Stimulated activated CD8-positive, alpha-beta memory T cell treated with anti-CD3 and anti-CD28 coated beads, Interleukin-15, amount 100 ng/mL, for 48 hours (primary cell): ENCODE measurements at places on chromosomes 5 and 9.
A peak's percentile ranks its signal among the peaks of the same experiment; 100 is the strongest.

DNA sequence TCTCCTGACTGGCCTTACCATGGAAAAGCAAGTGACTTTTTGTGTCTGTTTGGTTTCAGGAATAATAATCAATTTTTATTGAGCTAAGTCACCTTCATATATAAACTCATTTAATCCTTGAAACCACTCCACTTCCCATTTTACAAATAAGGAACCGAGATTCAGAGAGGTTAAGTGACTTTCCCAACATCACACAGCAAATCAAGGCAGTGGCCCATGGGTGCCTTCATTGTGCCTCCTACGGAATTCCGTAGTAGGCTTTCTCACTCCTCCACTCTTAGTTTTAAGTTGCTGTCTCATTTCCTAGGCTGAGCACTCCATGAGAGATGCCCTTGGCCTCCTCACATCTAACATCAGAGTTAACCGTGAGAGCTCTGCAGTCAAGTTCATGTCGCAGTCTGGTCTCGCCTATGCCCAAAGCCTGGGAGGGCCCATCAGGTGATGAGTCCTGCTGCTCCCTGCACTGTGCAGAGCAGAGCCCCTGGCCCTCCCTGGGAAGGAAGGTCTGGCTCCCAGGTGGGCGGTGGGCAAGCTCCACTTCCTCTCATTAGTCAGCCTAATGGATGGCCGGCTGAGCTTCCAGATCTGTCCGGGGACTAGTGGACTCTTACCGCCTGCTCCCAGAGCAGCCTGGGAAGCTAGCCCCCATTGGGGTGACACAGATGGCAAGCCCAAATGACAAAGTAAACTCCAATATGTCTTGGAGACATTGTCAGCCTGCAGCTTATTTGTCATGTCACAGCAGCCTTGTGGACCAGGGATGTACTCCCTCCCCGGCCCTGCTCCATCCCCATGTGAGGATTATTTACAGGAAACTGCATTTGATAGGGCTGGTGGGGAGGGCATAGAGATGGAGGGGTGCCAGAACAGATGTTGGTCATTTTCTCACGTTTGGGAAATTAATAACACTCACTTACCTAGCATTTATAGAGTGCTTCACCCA, 123.4 kb downstream of the MVB12B start:
- no peak for DNase-seq

DNA sequence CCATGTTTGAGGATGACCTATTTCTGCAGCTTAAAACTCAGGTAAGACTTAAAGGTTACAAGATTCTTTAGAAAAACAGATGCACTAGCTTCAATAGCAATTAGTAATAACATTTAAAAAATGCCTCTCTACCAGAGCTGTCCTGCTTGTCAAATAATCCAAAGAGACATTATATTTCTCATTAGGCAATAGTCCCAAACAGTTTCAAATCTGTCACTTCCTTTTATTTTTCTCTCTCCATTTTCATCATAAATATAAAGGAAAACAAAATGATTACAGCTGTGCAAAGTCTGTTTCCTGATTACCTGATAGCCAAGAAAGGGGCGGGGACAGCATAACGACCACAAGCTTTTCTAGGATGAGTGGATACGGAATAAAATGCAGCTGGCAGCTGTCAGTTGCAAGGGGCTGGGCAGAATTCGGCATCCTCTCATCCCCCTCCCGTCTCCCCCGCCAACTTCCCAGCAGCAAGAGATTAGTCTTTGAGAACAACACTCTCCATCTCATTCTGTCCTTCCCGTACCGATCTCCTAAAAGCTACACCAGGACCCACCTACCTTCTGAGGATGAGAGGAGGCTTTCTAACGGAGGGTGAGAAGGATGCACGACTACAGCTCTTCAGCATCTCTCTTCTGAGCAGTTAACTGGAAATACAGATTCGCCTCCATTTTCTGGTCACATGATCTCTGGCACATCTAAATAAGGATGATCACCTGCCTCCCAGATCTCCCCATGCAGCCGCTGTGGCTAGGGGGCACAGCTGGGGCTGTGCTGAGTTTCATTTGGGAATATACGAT, 72.5 kb upstream of the PCA3 start:
- no peak for DNase-seq

- peak; percentile 1 for DNase-seq
Measured at GRCh38 chr9:19102181-19102630, 498 bp downstream of the HAUS6 start.

DNA sequence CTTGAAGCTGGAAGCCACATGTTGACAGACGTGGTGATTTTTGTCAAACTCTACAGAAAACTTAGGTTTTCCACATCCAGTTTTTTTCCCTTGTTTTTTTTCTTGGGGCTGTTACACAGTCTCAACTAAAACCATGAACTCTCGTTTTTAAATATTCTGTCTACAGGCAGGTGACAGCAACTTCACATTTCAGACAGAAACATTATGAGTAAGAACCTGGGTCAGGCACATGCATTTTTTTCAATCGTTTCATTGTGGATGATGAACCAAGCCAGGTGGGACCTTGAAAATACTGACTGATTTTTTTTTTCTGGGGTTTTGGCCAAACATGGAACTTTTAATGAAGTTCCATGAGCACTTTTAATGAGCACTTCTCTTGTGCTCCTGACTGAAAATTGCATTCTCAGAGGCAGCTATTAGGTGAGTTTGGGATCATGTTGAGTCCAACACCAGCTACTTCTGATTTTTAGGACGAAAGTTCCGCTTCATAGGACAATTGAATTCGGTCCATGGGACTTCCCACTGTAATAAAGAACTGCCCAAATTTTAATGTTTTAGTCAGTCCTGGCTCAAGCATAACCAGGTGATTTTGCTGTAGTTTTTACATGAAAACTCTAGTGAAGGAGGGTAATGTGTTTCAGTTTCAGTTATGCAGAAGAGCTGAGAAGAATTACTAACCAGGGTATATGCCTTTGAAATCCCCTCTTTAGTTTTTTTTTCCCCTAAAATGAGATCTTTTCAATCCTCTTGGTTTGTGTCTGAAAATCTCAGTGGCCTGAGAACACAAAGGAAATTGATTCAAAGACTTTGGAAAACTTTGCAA, 93.2 kb upstream of the ADAMTS16 start:
- DNase-seq = no peak

DNA sequence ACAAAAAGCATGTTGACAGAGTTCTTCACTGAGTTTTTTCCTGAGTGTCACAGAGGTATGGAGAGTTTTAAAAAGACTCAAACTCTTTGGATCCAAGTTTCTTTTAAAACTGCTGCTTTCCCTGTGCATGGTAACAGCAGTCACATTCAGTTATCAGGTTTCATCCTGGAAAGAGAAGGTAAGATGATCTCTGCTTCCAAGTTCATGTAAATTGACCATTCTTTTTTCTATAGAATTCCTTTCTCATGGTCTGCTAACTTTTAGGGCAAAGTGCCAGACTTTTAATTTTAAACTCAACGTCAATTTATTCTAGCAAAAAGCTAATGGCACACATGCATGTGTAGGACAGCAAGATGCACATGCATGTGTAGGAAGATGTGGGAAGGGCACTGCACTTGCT, 52.5 kb upstream of the PRLR start:
- DNase-seq = no peak

DNA sequence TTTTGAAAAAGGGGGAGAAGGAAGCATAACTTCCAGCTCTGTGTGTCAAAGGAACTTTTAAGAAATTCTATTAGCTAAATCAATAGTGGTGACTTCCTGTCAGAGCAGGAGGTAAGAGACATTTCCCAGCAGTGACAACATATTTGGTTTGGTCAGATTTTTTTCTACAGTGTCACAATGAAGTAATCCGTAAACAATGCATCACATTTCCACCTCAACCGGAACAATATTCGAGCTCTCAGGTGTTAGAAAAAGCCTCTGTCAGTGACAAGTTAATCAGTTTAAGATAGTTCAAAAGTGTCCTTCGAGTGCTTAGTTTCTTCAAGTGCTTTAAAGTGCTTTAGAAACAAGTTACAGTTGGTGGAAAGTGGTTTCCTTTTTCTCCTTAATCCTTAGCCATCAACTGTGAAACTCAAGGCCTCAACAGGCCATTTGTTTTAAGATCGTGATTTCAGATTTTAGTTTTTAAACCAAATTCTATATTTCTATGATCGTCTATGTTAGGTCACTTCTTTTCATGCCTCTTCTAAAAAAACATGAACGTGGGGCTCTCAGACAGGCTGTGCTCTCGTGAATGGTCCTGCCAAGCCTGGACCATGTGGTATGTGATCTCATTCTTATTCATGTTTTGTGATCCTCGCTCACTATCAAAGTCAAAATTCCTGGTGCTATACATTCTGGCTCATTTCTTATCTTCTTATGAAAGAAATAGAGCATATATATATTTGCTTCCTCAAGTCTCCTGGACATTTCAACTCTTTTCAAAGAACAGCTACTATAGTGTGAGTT, 181.9 kb upstream of the HMHB1 start:
- DNase-seq = no peak

DNA sequence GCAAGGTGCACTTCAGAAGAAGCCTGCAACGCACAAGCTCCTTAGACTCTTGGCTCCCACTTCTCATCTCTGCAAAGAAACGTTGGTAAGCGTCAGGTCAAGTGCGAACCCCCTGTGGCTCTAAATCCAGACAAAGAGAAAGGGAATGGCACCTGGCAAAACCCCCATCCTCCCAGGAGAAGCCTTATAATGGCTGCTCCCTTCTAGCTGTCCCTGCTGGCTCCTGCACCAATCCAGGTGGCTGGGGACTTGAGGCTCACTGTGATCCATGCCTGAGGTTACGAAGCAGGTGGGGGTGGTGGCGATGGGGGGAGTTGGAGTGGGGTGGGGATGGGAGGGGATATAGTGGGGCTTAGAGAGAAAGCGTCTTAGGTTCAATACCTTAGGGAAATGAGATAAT, 272.8 kb downstream of the DENND1A start:
- DNase-seq = no peak

DNA sequence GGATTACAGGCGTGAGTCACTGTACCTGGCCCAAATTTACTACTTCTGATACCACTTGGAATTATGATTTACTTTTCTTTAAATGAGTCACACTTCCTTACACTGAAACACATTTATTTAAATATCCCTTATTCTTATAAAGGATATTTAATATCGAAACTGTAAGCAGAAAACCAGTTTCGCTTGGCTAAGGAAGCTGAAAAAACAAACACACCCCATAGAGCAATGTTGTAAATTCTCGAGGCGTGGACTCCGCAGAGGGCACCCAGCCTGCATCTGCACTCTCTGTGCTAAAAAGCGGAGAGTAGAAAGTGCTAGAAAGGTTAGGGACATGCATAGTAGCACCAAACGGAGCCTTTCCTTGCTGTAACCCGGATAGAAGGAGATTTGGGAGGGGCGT, 86.5 kb downstream of the HMCN2 start:
- no peak for DNase-seq

DNA sequence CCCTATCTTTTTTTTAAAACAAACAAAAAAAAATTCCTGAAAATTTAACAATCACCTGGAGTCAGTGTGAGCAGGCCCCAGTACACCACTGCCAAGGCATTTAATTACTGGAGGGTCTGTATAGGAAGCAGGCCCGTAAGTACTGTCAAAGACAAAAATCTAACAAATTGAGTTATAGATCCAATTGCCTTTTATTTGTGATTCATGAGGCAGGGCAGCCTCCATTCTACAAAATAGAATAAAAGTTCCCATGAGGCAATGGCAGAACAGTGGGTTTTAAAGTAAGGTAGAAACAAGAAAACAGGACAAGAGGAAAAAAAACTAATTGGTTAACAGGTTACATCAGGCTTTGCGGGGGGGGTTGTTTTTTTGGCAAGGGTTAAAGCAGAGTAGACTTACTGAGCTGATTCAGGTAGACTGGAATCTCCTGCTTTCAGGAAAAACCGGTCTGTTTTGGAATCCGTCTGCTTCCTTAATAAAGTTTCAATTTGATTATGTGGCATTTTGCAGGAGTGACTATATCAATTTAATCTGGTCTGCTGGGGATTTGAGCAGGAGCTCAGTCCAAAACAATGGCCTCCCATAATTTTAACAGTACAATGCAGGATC, 48.9 kb downstream of the AUH start:
- no peak for DNase-seq

- no peak for DNase-seq
Measured at GRCh38 chr9:124562328-124562727, 55.1 kb upstream of the NR5A1 start.
